ENCODE measurements at places on chromosomes 5 and 9.

DNA sequence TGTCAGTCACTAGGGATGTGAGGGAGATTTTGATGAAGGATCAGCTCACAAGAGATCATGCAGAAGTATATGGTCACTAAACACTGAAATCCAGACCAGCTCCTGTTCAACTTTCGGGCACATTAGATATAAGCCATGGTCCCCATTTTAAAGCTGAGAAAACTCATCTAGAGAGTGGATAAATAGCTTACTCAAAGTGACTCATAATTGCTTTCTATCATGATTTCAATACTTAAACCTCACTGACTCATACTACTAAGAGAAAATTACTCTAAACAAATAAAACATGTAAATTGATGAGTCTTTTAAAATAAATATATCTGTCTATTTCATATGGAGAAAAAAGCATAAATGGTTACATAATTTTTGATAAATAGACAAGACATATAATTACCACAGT lies 567.7 kb downstream of the TLR4 start:
- no peak for DNase-seq

DNA sequence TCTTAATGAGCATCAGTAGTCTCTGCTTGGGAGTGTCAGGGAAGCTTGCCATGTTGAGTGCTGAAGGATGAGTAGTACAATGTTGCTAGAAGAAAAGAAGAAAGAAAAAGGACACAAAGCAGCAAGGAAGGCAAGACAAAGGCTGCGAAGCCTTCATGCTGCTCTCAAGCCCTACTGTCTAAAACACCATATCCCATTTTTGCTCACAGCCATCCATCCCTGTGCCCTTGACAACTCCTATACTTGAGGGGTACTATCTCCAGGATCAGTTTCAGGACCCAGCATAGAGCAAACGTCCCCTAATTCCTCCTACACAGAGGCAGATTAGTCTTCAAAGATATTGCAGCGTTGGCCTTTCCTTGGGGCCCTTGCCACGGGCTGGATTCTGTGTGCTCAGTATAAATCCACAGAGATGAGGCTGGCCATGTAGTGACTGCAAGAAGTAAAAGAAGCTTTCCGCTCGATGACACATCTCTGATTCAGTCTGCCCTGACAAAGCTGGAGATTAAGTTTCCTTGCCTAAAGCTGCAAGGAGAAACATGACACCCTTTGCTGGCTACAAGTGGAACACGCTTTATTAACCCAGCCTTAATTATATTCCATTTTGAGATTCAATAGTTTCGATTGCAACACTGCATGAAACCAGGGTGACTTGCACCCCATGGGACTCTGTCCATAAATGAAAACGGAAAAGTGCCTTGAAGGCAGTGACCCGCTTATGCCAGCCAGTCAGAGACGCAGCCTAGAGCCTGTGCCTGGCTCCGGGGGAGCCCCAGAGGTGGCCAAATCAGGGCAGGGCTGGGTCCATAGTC lies 304.6 kb downstream of the ACTL7B start:
- DNase-seq: no peak

DNA sequence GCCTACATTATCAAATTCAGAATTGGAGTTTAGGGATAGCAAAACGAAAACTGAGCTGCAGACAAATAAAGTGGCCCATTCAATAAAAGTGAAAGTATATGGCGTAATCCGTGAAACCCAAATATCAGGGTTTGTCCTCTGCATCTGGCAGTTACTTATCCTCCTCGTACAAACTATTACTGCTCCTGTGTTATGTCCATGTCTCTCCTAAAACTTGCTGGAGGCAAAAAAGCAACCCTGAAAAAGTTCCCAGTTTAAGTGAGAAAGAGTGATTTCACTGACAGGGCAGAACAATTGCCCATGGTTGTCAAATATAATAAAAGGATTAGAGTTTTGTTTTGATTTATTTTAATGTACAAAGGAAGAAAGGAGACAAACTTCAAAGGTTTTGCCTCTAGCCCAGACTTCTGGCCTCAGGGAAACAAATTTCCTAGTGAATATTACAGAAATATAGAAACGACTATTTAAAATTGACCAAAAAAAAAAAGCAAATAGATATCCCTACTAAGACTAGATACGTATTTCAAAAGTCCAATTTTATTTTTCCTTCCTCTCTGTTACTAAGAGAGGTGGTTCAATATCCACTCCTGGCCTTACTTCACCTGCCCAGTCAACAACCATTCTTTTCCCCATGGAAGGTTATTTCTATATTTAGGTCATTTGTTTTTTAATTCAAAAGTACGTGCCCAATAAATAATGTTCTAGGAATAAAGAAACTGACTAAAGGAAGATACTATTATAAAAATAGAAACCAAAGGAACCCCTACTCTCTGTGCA lies 50.0 kb downstream of the NFIB start:
- DNase-seq: no peak

- peak; percentile 93 for DNase-seq
Measured at GRCh38 chr9:137270929-137271695, 6.4 kb upstream of the TOR4A start.

GRCh38 chr5:56852228-56853000 lies 37.1 kb downstream of the MAP3K1 start:
- no peak for DNase-seq
